ENCODE measurements at places on chromosomes 4 and X. TPM values are rescaled to one million over a fixed set of nuclear protein-coding genes. Genes with fewer than 3 reads are reported as not detected.

The SH3D19 gene
- total RNA-seq = 25.2 TPM

The APBB2 gene
- 50.3 TPM for total RNA-seq

The PCSK1N gene
- total RNA-seq = 7.1 TPM

The MAP7D3 gene
- total RNA-seq = 10.9 TPM

The ADGRL3 gene
- under 0.01 TPM for total RNA-seq

The PRSS12 gene
- total RNA-seq = 18.3 TPM

The CLCN4 gene
- 0.39 TPM for total RNA-seq

The FAM199X gene
- 14.7 TPM for total RNA-seq

The ATP1B4 gene
- not detected for total RNA-seq

The GATA1 gene
- total RNA-seq = not detected

The RBM41 gene
- 10.2 TPM for total RNA-seq

The MAGEA9B gene
- total RNA-seq = not detected

The CLIC2 gene
- not detected for total RNA-seq

The BEX5 gene
- total RNA-seq = 3.9 TPM

The TRMT44 gene
- 8.6 TPM for total RNA-seq

The SSX5 gene
- not detected for total RNA-seq

The ZFP92 gene
- 1.0 TPM for total RNA-seq

The GABRE gene
- 9.4 TPM for total RNA-seq

The HTN1 gene
- not detected for total RNA-seq

The ATG4A gene
- total RNA-seq = 11.6 TPM

The EDA2R gene
- 2.0 TPM for total RNA-seq

The CXCL8 gene
- total RNA-seq = 11.3 TPM

The MXRA5 gene
- total RNA-seq = 4.4 TPM

The GSX2 gene
- not detected for total RNA-seq

The NDNF gene
- not detected for total RNA-seq

The F8A2 gene
- total RNA-seq = 0.23 TPM

The CT45A2 gene
- not detected for total RNA-seq

The UGT2B11 gene
- not detected for total RNA-seq

The TASL gene
- not detected for total RNA-seq

The ETFDH gene
- 14.7 TPM for total RNA-seq

The CCSER1 gene
- 0.39 TPM for total RNA-seq

The FAM156A gene
- 8.4 TPM for total RNA-seq

The RASGEF1B gene
- total RNA-seq = 0.53 TPM

The SPATA4 gene
- 0.08 TPM for total RNA-seq

The BEX1 gene
- 0.31 TPM for total RNA-seq

The ARSD gene
- 11.9 TPM for total RNA-seq

The ZNF41 gene
- 5.1 TPM for total RNA-seq

The USP17L18 gene
- total RNA-seq = not detected

The SOWAHB gene
- 0.39 TPM for total RNA-seq

The SULT1E1 gene
- 1.2 TPM for total RNA-seq

The CEP135 gene
- total RNA-seq = 2.1 TPM

The HMX1 gene
- total RNA-seq = not detected

The MAD2L1 gene
- 49.7 TPM for total RNA-seq

The CLDN34 gene
- not detected for total RNA-seq

The SLC39A8 gene
- 19.3 TPM for total RNA-seq

The DMRTC1 gene
- not detected for total RNA-seq

The FAM149A gene
- not detected for total RNA-seq

The IBSP gene
- not detected for total RNA-seq

The MAGEE2 gene
- not detected for total RNA-seq

The OPRPN gene
- not detected for total RNA-seq

The ZNF280C gene
- 2.2 TPM for total RNA-seq

The SCD5 gene
- total RNA-seq = 13.5 TPM
